WTC11 (cell line): ENCODE measurements at places on chromosomes 7 and 10.

- H3K4me3 ChIP-seq, result no peak overlapping the region
- H3K4me1 ChIP-seq, result peaks cover 22% of the 10 kb centered on the region
- H3K27ac ChIP-seq, result no peak overlapping the region
These were observed 73.1 kb upstream of the UCN3 start for GRCh38 chr10:5291501-5292195.

GRCh38 chr10:9301554-9301953 lies 1247.1 kb downstream of the GATA3 start:
- H3K4me1 ChIP-seq, result peaks cover 7% of the 10 kb centered on the region
- H3K4me3 ChIP-seq, result no peak overlapping the region
- no peak overlapping the region for H3K27ac ChIP-seq
- H3K36me3 ChIP-seq, result no peaks in the 10 kb centered on the region

GRCh38 chr7:159099711-159100231 lies 44.9 kb downstream of the VIPR2 start:
- DNase-seq, result no peak
- no peaks in the 10 kb centered on the region; the same call in 1 of the 2 replicates for H3K27me3 ChIP-seq
- H3K4me3 ChIP-seq, result no peak overlapping the region
- no peaks in the 10 kb centered on the region for H3K4me1 ChIP-seq

GRCh38 chr10:8037199-8037801 lies 17.2 kb upstream of the GATA3 start:
- no peak for DNase-seq
- peaks cover 100% of the 10 kb centered on the region for H3K27me3 ChIP-seq
- peak overlapping the region; percentile 47 for H3K4me3 ChIP-seq

- peaks cover 5% of the 10 kb centered on the region for H3K4me1 ChIP-seq
- DNase-seq, result no peak
These were observed 97.2 kb upstream of the LRRC4 start for GRCh38 chr7:128128401-128128800.

DNA sequence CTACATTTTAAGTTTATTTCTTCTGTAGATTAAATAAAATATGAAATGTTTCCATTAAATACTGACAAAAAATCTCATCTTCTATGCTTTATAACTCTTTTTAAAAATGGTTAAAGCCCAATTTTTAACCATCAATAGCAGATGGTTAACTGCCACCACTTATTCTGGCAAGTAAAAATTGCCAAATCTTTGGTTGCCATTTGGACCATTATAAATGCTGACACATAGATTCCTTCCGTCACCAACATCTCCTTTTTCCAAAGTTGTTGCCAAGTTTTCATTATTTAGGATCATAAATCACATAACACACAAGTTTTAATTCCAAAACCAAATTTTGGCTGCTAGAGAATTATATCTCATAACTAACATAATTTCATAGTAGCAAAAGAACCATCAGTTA lies 1614.3 kb downstream of the REEP3 start:
- H3K27ac ChIP-seq, result no peak overlapping the region
- H3K36me3 ChIP-seq, result no peaks in the 10 kb centered on the region
- H3K4me1 ChIP-seq, result no peaks in the 10 kb centered on the region

DNA sequence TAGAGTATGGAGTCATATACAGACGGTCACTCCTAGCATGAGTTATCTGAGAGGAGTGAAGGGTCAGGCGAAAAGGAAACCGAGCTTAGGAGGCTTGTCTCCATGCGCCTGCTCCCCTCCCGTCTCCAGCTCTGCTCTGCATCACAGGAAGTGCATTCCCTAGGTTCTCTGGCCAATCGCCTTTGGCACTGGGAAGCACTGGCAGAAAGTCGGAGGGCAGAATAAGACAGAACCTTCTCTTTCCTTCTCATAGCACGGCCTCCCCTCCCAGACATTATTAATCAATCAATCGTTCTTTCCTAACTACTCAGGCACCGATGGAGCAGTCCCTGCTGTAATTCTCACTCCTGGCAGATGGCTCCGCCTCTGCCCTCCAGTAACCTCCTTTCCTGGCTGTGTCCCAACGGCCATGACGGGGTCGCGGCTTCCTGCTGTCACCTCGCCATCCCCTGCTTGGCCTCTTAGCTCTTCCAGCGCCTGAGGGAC lies 177.1 kb downstream of the FRMD4A start:
- H3K36me3 ChIP-seq, result no peaks in the 10 kb centered on the region
- H3K4me3 ChIP-seq, result no peak overlapping the region
- H3K27me3 ChIP-seq, result no peaks in the 10 kb centered on the region
- H3K27ac ChIP-seq, result no peak overlapping the region
